ENCODE measurements at places on chromosomes 3 and 15.

GRCh38 chr3:25803833-25804232 is 13.9 kb downstream of the OXSM start:
- DNase-seq = no peak

DNA sequence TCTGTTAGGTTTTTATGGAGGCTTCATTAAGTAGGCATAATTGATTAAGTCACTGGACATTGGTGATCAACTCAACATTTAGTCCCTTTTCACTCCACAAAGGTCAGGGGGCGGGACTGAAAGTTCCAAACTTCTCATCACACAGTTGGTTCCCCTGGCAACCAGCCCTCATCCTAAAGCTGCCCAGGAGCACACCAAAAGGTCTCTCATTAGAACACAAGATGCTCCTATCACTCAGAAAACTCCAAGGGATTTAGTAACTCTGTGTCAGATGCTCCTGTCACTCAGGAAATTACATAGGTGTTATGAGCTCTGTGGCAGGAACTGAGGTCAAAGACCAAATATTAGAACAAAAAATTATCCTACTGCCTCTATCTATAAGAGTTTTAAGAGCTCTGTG is 321.5 kb downstream of the OTOL1 start:
- DNase-seq = no peak

- DNase-seq = no peak
These were observed 48.3 kb downstream of the CCDC12 start for GRCh38 chr3:46928282-46928681.

GRCh38 chr3:16318176-16318575 is 53.2 kb downstream of the OXNAD1 start:
- DNase-seq = no peak

DNA sequence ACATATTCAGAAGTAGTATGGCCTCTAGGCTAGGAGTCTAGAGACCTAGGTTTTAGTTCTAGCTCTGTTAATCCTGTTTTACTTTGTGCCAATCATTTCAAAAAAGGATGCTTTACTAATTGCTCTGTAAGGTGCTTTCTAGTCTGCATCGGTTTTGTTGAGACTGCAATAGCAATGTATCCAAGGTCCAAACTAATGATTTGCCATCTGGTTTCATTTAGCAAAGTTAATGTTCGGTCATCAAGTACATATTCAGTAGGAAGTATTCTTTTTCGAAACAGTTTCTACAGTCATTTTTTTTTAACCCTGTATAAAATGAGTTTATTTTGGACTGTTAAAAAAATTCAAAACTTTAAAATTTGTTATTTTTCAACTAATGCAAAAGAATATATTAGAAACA is 2.0 kb upstream of the GALK2 start:
- DNase-seq = no peak

GRCh38 chr15:100934166-100934565 is 15.0 kb downstream of the LRRK1 start:
- no peak for DNase-seq

GRCh38 chr15:100433304-100433703 is 91.5 kb upstream of the ADAMTS17 start:
- no peak for DNase-seq

DNA sequence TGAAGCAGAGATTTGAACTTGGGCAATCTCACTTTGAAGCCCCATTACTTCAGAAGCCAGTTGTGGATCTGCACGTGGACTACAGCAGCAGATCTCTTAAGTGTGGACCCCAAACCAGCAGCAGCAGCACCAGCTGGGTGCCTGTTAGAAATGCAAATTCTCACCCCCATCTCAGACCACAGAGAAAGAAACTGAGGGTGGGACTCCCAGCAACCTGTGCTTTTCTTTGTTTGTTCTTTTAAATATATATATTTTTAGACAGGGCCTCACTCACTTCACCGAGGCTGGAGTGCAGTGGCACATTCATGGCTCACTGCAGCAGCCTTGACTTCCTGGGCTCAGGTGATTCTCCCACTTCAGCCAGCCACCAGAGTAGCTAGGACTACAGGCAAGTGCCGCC is 53.2 kb downstream of the SLTM start:
- no peak for DNase-seq

GRCh38 chr3:9793161-9793781 is 389 bp downstream of the ARPC4 start:
- no peak for DNase-seq

DNA sequence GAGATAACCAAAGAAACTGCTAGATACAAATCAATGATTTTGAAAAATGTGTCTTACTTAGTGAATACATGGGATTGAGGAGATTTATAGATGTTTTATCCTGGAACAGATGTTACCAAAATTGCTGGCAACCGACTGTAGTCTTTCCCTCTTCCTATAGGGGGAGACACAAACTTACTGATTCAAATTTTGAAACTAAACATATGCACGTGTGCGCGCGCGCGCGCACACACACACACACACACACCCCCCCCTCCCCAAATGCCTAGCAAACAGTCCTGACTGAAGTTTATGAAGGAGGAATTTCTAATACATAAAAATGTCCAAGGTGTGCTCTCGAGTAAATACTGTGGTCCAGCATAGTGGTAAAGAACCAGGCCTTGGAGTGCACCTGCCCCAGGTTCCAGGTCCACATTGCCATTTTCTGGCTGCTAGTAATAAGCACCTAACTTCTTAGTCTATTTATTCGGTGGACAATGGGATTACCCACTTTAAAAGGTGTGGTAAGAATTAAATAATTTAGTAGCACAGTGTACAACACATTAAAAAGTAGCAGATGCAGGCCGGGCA is 18.5 kb upstream of the C3orf62 start:
- no peak for DNase-seq

DNA sequence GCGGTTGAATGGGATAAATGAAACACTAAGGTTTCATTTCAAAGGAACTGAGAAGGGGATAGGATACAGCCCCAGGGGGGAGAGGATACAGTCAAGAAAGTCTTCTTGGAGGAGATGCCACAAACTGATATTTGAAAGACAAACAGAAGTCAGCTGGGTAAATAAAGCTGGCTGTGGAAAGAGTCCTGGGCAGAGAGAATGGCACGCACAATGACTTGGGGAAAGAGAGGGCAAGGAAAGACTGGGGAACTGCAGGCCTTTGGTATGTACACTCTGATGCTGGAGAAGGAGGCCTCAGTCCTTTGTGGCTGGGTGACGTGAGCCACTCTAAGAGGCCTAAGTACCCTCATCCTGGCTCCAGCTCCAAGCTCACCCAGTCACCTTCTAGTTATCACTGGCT is 45.2 kb upstream of the LMCD1 start:
- DNase-seq = no peak

DNA sequence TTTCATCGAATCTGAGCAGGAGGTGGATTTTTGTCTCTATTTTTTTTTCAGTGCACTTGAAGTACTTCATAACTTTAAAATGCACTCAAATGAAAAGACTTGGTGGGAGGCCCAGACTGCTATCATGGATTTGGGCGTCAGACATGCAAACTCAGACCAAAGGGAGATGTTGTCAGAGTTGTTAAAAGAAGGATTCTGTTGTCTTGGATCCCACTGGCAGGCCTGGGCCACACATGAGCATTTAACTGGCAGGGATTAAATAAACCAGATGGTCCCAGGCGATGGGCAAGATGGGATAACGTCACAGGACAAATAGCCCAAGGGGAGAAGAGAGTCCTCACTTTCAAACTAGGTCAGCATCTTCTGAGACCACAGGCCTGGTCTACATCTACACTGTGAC is 15.4 kb downstream of the RTP1 start:
- no peak for DNase-seq

Measured in NCI-H2081 treated with DMSO at 0.1 percent for 48 hours (cell line).